ENCODE measurements at places on chromosomes 7 and 10.

DNA sequence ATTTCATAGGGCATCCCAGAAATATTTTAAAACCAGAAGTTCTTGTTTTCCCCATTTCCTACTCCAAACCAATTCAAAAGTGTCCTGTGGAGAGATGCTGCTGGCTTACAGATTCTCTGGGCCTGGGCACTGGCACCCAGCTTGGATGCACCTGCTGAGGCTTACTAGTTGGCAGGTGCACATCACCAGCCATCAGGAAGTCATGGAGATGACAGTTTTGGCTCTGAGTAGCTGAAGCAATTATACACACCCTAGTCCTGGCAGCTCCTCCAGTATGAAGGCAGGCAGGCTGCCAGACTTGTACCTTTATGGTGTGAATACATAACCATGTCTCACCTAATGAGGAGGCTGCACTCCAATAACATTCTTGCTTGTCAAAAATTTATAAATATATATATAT lies 276.6 kb upstream of the GHITM start:
- no peak for DNase-seq

GRCh38 chr10:100287756-100288155 lies 1.3 kb upstream of the BLOC1S2 start:
- no peak for DNase-seq

- DNase-seq = no peak
These were observed 155.3 kb upstream of the AKR1E2 start for GRCh38 chr10:4670737-4671136.

- DNase-seq = no peak
These were observed 353.2 kb downstream of the GPAM start for GRCh38 chr10:111830359-111830758.

DNA sequence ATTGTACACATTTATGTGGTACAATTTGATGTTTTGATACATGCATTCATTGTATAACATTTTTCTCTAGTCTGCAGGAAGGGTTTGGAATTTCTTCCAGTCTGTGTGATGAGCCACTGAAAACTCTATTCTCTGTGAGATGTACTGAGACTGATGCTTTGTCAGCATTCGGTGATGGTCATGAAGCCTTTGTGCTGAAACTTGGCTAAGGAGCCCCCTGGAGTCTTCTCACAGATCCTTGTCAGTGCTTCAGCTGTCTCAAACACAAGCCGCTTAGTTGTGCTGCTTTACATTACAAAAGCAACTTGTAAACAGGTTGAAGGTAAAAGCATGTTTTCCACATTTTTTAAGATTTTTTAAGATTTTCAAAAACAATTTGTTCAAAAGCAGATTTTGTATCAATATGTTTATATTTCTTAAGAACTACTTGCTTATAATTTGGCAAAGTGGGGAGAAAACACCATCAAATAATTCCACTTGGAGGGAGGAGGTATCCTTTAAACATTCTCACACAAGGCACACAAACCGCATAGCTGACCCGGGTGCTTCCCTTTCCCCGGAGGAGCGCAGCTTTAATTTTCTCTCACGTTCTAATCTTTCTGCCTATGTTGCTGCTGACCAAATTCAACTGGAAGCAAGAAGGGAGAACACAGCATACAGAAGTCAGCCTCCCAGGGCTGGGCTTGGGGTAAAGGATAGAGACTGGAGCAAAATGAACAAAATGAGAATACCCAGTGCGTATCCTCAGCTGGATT lies 249.8 kb upstream of the VSTM2A start:
- no peak for DNase-seq

DNA sequence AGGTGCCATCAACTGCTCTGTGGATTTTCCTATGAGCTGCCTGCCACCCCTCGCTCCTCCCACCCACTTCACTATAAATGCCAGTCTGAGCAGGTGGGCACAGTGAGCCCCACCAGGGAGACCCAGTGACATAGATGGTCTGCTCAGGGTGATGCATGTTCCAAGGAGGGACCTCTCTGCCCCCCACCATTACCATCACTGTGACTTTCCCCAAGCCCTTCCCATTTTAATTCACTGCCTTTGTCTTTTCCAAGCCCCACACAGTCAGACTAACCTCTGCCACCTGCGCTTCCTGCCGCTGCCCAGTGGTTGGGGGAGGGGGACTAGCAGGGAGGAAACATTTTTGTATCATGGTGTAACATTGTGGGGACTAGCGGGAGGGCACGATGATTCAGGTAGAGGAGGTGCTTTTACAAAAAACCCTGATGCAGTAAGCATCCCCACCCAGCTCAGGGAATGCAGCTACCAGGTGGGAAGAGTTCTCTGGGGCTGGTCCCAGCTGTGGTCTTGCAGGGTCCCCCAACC lies 24.6 kb downstream of the PRSS2 start:
- no peak for DNase-seq

GRCh38 chr7:130875265-130875741 lies 141.3 kb upstream of the KLF14 start:
- no peak for DNase-seq

DNA sequence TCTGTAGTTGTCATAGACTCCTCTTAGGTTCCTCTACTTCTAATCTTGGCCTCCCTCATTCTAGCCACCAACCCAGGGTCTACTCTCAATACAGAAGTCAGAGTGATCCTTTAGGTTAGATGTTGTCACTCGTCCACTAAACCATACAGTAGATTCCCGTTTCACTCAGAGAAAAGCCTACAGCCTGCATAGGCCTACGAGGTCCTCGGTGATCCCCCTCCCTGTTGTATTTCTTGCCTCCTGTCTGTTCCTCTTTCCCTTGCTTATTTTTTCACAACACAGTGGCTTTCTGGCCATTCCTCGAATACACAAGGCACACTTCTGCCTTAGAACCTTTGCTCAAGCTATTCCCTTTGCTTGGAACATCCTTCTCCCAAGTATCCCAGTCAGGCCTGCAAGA lies 183.0 kb upstream of the PRSS1 start:
- no peak for DNase-seq

GRCh38 chr10:62972103-62972502 lies 155.9 kb upstream of the EGR2 start:
- no peak for DNase-seq

DNA sequence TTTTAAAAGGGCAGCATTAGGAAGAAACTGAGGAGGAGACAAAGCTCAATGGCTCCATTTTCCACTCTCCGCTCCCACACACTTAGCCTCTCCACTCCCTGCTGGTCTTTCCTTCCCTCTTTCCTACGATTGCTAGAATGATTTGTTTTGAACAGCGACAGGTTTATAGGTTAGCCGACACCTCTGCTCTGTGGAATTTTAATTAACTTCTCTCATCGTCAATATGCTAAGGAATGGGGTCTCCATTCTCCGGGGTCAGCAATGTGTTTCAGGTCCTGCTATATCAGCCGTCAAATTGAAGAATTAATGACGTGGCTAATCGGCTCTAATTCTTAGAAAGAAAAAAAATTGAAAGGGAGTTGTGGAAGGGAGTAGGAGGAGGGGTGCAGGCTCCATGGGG lies 28.9 kb downstream of the FBXW4 start:
- DNase-seq = no peak

GRCh38 chr7:52498366-52498765 lies 537.1 kb upstream of the POM121L12 start:
- no peak for DNase-seq

DNA sequence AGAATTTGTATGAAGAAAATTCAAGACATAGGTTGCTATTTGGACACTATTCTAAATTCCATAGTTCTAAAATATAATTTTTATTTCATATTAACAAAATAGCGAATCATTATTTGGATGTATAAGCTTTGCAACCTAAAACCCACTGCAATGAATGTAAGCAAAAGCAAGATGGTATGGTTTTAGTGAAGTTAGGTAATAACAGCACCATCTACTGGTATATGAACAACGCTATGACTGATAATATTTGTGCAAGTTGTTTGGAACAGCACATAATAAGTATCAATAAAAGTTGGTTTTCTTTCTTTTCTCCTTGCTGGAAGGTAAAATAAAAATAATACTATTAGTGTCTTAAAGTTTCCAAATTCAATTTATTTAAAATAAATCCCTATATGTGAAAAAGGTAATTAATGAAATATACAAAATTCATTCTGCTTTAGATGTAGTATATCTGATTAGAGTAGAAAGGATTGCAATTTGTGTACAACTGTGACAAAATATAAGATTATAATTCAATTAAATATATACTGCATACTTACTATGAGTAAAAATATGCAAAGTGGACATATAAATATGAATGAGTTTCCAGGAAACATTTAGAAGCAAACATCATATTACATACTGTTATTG lies 79.0 kb upstream of the LSM8 start:
- no peak for DNase-seq

GRCh38 chr10:122112625-122113160 lies 123.7 kb downstream of the TACC2 start:
- DNase-seq = no peak

GRCh38 chr10:66931340-66931948 lies 5.6 kb downstream of the LRRTM3 start:
- DNase-seq = no peak

- DNase-seq = no peak
These were observed 183.2 kb downstream of the PDE1C start for GRCh38 chr7:31887006-31887405.

DNA sequence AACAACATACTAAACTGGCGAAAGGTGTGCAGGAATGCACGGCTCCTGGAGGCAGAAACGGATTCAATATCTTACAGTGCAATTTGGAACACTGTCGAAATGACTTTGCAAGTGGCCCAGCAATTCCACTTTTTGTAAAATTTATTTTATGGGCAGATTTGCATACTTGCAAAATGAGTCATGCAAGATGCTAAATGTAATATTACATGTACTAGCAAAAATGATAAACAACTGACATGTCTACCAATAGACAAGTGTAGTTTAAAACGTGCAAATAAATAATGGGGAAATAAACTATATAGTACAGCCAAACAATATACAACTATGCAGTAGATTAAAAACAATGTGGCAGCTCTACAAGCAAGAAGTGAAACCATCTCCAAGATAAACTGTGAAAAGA lies 97.7 kb downstream of the ARHGAP12 start:
- DNase-seq = no peak

GRCh38 chr10:130202984-130203621 lies 66.9 kb downstream of the GLRX3 start:
- no peak for DNase-seq

GRCh38 chr10:119358567-119358966 lies 151.2 kb downstream of the GRK5 start:
- DNase-seq = no peak

- no peak for DNase-seq
These were observed 92.5 kb downstream of the CFAP58 start for GRCh38 chr10:104446151-104446550.

DNA sequence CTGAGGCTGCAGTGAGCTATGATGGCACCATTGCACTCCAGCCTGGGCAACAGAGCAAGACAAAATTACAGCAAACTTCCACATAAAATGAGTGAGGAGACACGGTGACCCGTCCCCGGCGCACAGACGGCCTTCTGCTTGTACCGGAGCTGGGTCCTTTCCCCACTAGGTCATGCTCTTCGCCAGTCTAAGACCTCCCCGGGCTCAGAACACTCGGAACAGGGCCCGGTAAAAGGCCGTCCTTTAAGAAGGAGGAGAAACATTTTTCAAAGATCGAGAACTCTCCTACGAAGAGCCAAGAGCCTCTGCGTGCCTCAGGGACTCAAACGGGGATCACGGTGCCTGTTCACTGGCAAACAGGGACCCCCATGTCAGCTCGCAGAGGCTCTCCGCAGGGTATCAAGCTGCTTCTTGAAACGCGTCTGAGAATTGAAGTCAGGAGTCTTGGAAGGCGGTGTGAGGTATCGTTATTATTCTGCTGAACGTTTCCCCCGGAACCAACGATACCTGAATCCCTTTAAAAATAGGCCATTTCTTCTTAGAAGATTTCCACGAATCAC lies 9.0 kb downstream of the CARD11 start:
- DNase-seq = no peak

- DNase-seq = no peak
These were observed 150.6 kb downstream of the WNT2 start for GRCh38 chr7:117172283-117172682.

- DNase-seq = no peak
These were observed 10.7 kb upstream of the REPIN1 start for GRCh38 chr7:150357771-150358427.

All from NCI-H187 (cell line).